Stimulated activated naive CD8-positive, alpha-beta T cell treated with anti-CD3 and anti-CD28 coated beads, Interleukin-15, amount 100 ng/mL, for 72 hours (primary cell): ENCODE measurements at places on chromosomes 11 and 22.

DNA sequence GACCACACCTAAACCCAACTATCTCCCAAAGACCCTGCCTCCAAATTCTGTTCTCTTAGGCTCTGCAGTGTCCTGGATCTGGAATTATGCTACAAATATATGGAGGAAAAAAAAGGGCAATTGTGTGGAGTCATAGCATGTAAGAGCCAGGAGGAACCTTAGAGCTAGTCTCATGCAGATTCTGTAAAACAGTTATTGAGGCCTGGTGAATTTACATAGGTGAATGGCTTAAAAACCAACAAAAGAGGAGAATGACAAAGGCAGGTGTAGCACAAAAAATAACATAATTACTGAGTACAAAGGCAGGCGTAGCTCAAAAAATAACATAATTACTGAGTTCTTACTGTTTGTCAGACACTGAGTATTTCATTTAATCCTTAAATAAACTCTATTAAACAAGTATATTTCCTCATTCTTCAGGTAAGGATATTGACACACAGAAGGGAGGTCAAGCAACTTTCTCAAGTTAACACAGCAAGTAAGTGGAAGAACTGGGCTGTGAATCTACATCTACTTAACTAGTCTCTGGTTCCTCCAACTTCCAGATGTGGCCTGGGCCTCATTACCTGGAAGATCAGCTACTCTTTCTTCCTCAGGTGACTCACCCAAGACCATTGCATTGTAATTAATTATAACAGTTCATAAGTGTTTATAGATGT is 938.9 kb upstream of the TENM4 start:
- no peak for DNase-seq

DNA sequence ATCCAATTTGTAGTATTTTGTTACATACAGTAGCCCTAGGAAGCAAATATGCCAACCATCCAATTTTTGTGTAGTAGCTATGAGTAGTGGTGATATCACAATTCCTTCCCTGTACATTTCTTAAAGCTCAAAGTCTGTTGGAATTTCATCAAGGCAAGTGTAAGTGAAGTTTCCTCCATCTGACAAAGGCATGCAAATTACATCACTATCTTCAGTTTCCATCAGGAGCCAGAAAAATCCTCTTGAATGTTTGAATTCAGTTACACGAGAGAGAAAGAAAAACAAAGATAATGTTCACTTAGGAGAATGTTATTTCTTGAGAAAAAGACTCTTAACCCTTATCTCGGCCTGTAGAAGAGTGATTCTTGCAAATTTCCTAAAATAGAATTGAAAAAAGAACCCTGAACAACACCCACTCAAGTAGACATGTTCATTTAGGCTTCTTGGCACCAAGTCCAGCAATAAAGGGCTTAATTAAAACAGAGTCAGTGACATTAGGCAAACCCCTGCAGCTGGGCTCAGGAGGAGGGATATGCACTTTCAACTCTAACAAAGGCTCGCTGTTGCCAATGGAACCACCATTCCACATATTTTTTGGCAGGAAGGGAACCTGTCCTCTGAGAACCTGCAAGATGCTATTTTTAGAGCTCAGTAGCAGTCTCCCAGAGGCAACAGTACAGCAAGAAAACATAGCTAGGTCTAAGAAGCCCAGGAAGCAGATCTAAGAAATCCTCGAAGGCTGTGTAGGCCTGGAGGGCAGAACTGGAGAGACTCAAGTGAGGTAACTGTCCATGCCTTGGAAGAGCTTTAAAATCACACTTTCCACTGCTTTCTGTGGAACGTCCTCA is 144.6 kb downstream of the CCDC81 start:
- no peak for DNase-seq

DNA sequence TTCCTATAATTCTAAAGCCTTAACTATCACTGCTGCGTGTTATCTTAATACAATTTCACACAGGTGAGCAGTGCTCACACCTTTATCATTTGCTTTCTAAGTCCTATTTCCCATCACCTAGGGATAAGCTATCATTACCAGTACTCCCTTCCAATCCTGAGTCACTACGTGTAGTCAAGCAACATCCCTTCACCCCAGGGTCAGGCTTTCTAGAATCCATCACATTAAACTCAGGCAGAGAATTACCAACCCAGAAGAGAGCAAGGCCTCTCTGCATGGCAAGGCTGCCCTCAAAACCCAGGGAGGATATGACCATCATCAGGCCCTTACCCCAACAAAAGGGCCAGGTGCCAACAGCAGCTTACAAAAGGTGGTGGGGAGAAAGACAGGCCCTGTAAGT is 9.8 kb downstream of the PACSIN2 start:
- DNase-seq, result no peak

DNA sequence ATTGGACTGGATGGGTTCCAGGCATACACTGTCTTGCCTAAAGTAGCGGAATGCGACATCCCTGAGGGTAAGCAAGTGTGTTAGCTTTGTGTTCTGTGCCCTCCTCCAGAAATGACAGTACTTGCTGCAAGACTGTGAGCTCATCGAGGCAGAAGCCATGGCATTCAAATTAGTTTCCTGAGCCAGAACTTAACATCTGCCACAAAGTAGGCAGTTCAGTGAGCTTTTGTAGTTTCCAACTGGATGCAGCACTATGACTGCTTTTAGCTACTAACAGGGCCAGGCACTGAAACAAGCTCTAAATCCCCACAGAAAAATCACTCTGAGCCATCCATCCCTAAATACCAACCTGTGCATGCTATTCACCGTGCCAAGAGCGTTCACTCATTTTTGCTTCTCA is 1.2 kb upstream of the FAR1 start:
- no peak for DNase-seq

DNA sequence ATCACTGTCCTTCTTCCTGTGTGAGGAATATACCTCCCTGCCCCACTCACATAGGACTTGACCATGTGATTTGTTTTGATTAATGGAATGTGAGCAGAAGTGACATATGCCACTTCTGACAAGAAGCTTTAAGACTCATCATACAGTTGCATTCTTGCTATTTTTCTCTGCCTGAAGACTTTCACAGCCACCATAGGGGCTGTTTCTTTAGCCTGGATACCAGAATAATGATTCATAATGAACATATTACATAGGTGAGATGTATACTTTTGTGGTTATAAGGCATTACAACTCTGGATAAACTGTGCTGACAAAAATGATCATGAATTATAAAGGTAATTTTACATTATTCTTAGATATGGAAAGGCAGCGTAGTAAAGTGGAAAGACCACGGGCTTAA is 798.0 kb downstream of the DLG2 start:
- DNase-seq, result no peak

DNA sequence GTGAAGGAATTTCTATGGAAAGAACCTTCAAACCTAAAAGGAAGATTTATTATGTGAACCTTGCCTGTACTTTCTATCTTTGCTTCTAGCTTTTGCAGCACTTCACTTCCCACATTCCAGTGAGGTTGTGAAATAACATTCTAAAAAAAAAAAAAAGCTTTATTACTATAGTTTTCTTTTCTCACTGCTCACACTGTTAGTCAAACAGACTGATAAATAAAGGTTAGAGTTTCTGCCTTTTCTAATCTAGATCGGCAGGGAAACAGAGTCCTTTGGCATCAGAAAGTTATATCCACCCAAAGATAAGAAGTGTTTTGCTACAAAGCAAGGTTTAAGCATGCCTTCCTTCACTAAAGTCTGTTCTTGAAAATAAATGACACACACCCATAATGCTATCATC is 2.8 kb downstream of the AAMDC start:
- no peak for DNase-seq
